ENCODE measurements at places on chromosomes 1 and 21. TPM values are rescaled to one million over a fixed set of nuclear protein-coding genes. Genes with fewer than 3 reads are reported as not detected.

OR2T29 gene
- not detected for total RNA-seq

- H3K27me3 ChIP-seq, result peaks cover 2% of the 10 kb centered on the region
- H3K4me1 ChIP-seq, result peaks cover 59% of the 10 kb centered on the region
- peaks cover 50% of the 10 kb centered on the region for H3K36me3 ChIP-seq
- peak; percentile 96 for DNase-seq
- H3K4me3 ChIP-seq, result peak overlapping the region; percentile 73
Measured at GRCh38 chr1:31689854-31690253, 14.0 kb downstream of the COL16A1 start.

G0S2 gene
- 2.8 TPM for total RNA-seq

DNA sequence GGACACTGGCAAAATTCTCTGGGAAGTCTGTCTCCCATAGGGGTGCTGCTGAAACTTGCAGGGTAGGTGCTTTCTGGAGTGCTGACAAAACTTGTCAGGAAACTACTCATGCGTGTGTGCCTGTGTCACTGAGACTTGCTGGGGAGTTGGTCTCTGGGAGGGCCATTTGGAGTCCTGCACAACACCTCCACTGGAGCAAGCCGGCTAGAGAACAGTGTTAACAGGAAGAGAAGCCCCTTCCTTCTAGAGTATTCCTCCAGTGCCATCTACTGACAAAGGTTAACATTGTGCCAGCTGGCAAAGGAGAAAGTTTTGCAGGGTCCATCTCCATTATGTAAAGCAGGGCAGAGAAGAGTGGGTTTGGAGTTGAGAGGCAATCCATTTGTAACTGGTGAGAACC, 30.0 kb downstream of the ZMYM4 start:
- H3K27me3 ChIP-seq, result no peaks in the 10 kb centered on the region
- DNase-seq, result peak; percentile 21
- H3K36me3 ChIP-seq, result no peaks in the 10 kb centered on the region
- no peaks in the 10 kb centered on the region for H3K4me1 ChIP-seq
- H3K27ac ChIP-seq, result no peak overlapping the region
- no peak overlapping the region for H3K4me3 ChIP-seq

GRCh38 chr1:207748737-207749528, 2.9 kb upstream of the CD46 start:
- H3K36me3 ChIP-seq, result no peaks in the 10 kb centered on the region
- no peak overlapping the region for H3K4me3 ChIP-seq
- DNase-seq, result no peak
- H3K27ac ChIP-seq, result no peak overlapping the region

All from HFFc6 (cell line).